ENCODE measurements at places on chromosomes 16 and 17. TPM values are rescaled to one million over a fixed set of nuclear protein-coding genes. Genes with fewer than 3 reads are reported as not detected.

The HOXB1 gene
- not detected for total RNA-seq

The KRTAP9-2 gene
- total RNA-seq, result not detected

The NXPH3 gene
- 30.3 TPM for total RNA-seq

The RPL19 gene
- total RNA-seq, result 1,889 TPM

The SLC5A11 gene
- not detected for total RNA-seq

The CCL23 gene
- 29.7 TPM for total RNA-seq

- DNase-seq, result no peak
- H3K27ac ChIP-seq, result no peak overlapping the region
- peaks cover 93% of the 10 kb centered on the region for H3K36me3 ChIP-seq
These were observed 14.2 kb downstream of the KIF1C start for GRCh38 chr17:5011928-5012327.

DNA sequence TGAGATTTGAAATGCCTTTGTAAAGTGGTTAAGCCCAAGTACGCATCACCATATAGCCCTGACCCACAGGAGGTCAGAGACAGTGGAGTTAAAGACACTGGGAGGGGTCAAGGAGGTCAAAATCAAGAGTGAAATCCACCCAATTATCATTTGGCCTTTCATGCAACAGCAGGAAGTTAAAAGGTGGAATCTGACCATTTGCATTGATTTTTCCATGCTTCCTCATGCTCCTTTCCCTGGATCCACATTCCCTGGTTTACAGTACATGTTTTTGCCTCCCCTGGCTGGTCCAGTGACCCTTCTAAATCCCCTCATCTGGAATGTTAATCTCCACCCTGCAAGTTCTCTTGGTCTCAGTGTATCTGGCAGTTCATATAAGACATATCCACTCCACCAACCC is 36.6 kb upstream of the TOM1L1 start:
- no peaks in the 10 kb centered on the region for H3K4me1 ChIP-seq
- H3K27me3 ChIP-seq, result no peaks in the 10 kb centered on the region
- no peak for DNase-seq
- no peak overlapping the region for H3K4me3 ChIP-seq

- no peaks in the 10 kb centered on the region for H3K27me3 ChIP-seq
- no peak for DNase-seq
- peaks cover 34% of the 10 kb centered on the region for H3K36me3 ChIP-seq
- peaks cover 15% of the 10 kb centered on the region for H3K4me1 ChIP-seq
- no peak overlapping the region for H3K4me3 ChIP-seq
These were observed 4.5 kb upstream of the TCAP start for GRCh38 chr17:39660397-39661385.

DNA sequence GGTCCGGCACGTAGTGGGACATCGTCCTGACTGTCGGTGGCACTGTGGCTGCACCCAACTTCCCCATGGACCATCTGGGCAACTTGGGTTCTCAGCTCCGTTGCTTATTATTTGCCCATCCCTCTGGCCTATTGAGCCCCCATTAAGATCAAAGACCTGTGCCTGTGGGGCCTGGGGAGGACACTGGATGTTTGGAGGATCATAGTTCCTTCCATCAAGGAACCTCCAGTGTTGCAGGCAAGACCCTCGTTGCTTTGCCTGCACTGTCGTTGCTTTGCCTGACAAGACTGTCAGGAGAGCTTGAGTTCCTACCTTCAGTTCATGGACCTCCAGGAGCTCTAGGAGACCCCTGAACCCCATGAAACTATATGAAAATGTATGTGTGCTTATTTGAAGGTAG is 127.2 kb downstream of the CCDC144A start:
- DNase-seq, result no peak
- H3K27ac ChIP-seq, result no peak overlapping the region
- H3K27me3 ChIP-seq, result no peaks in the 10 kb centered on the region
- H3K4me1 ChIP-seq, result no peaks in the 10 kb centered on the region
- no peak overlapping the region for H3K4me3 ChIP-seq
- no peaks in the 10 kb centered on the region for H3K36me3 ChIP-seq

DNA sequence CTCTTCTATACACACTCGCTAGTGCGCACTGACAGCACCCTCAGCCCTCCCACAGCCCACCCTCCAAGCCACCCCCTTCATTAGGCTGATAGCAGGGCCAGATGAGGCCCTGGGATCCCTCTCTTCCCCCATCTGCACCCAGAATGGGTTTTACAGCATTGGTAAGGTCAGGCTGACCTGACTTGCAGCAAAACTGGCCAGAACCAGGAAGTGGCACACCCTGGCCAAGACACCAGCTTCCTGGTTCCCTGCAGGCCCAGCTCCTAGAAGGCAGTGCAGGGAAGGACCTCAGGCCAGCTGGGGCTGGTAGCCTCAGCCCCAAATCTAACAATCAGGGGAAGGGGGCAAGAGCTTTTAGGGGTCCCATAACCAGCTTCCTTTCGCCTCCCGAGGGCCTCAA is 50.0 kb upstream of the MRPS23 start:
- no peaks in the 10 kb centered on the region for H3K36me3 ChIP-seq
- no peak overlapping the region for H3K4me3 ChIP-seq
- H3K4me1 ChIP-seq, result peaks cover 16% of the 10 kb centered on the region
- no peak for DNase-seq

DNA sequence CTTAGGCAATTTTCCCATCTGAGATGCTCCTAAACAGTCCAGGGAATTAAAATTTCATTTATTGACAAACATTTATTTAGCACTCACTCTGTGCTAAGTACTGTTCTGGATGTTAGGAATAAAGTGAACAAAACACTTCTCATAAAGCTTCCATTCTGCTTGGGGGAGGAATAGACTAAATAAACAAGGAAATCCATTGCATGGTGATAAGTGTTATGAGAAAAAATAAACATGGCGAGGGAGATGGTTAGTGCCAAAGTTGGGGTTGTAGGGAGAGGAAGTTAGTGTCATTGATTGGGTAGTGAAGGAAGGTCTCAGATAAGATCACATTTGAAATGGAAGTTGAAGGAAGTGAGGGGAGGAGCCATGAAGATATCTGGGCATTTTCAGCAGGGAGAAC is 72.2 kb upstream of the CES5A start:
- H3K4me1 ChIP-seq, result no peaks in the 10 kb centered on the region
- no peak overlapping the region for H3K4me3 ChIP-seq
- no peak overlapping the region for H3K27ac ChIP-seq

DNA sequence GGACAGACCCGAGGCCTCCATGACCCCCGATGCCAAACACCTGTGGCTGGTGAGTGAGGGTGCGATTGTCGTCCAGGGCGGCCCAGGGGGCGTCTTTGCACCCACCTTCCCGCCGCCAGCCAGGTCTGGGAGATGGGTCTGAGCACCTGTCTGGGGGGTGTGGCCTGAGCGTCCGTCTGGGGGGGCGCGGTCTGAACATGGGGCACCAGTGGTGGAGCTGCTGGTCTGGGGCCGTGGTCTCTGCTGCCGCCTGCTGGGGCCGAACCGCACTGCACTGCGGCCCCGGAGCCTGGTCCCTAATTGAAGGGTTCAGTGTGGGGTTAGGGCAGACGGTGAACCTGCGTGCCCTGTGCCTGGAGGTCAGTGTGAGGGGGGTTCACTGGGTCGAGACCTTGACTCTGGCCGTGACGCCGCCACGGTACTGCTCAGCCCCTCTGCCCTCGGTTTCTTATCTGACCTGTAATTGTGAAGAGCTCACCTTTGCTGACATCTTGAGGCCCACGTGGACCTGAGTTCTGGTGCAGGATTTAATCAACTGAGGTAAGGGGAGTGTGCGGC is 12.6 kb upstream of the TCF25 start:
- H3K27ac ChIP-seq, result no peak overlapping the region
- H3K4me3 ChIP-seq, result no peak overlapping the region
- no peaks in the 10 kb centered on the region for H3K4me1 ChIP-seq

- peaks cover 2% of the 10 kb centered on the region for H3K4me1 ChIP-seq
- no peak overlapping the region for H3K4me3 ChIP-seq
- no peak overlapping the region for H3K27ac ChIP-seq
These were observed 24.3 kb upstream of the MGAT5B start for GRCh38 chr17:76843703-76844484.

- no peak overlapping the region for H3K27ac ChIP-seq
- H3K27me3 ChIP-seq, result no peaks in the 10 kb centered on the region
- DNase-seq, result no peak
These were observed 44.7 kb upstream of the LGALS9 start for GRCh38 chr17:27586203-27586721.

Data from ascending aorta (tissue), 2 donors.